ENCODE measurements at places on chromosomes 12 and 14. TPM values are rescaled to one million over a fixed set of nuclear protein-coding genes. Genes with fewer than 3 reads are reported as not detected.

The IRAK4 gene
- polyA plus RNA-seq: 17.1 TPM

The MFAP5 gene
- 2.6 TPM for polyA plus RNA-seq

The PSMC1 gene
- 125 TPM for polyA plus RNA-seq

The ST8SIA1 gene
- 1.7 TPM for polyA plus RNA-seq

The SRRM4 gene
- 0.02 TPM for polyA plus RNA-seq

The SMOC1 gene
- 0.57 TPM for polyA plus RNA-seq

The RNASE3 gene
- polyA plus RNA-seq: 2.5 TPM

The SLCO1B1 gene
- polyA plus RNA-seq: not detected

The VPS37B gene
- polyA plus RNA-seq: 31.0 TPM

The CD163L1 gene
- 2.1 TPM for polyA plus RNA-seq

The USP30 gene
- polyA plus RNA-seq: 7.2 TPM

The BDKRB1 gene
- 5.4 TPM for polyA plus RNA-seq

The PLA2G1B gene
- polyA plus RNA-seq: 24.4 TPM

The APPL2 gene
- 17.1 TPM for polyA plus RNA-seq

The BCAT1 gene
- polyA plus RNA-seq: 11.7 TPM

The GLIPR1L1 gene
- polyA plus RNA-seq: not detected

The VRTN gene
- not detected for polyA plus RNA-seq

The OR9K2 gene
- not detected for polyA plus RNA-seq

The SLC5A8 gene
- polyA plus RNA-seq: 3.4 TPM

The DCN gene
- polyA plus RNA-seq: 178 TPM

The CARMIL3 gene
- 0.85 TPM for polyA plus RNA-seq

The SSPN gene
- 1.2 TPM for polyA plus RNA-seq

The SYNE3 gene
- 3.7 TPM for polyA plus RNA-seq

The OR4E2 gene
- not detected for polyA plus RNA-seq

The SGPP1 gene
- 7.5 TPM for polyA plus RNA-seq

The IFNG gene
- polyA plus RNA-seq: not detected

The PLEKHG7 gene
- polyA plus RNA-seq: 0.81 TPM

The OTX2 gene
- polyA plus RNA-seq: not detected

The KLHL33 gene
- 0.08 TPM for polyA plus RNA-seq

The ZNF385A gene
- 15.3 TPM for polyA plus RNA-seq

The FITM1 gene
- 0.93 TPM for polyA plus RNA-seq

The PXN gene
- polyA plus RNA-seq: 81.3 TPM

The MYF6 gene
- not detected for polyA plus RNA-seq

The CMTM5 gene
- 3.3 TPM for polyA plus RNA-seq

The TAS2R8 gene
- polyA plus RNA-seq: not detected

The CHMP4A gene
- 103 TPM for polyA plus RNA-seq

The CACNA2D4 gene
- 11.7 TPM for polyA plus RNA-seq

The P2RX7 gene
- 11.4 TPM for polyA plus RNA-seq

The TEX22 gene
- 0.17 TPM for polyA plus RNA-seq

The TPPP2 gene
- not detected for polyA plus RNA-seq
